ENCODE measurements at places on chromosomes 6 and 20. TPM values are rescaled to one million over a fixed set of nuclear protein-coding genes. Genes with fewer than 3 reads are reported as not detected.

- no peak for DNase-seq
- H3K27me3 ChIP-seq = no peaks in the 10 kb centered on the region
- H3K4me3 ChIP-seq = no peak overlapping the region
- no peak overlapping the region for H3K27ac ChIP-seq
Observed at GRCh38 chr20:33279261-33279910, 3.6 kb upstream of the BPIFB1 start.

DNA sequence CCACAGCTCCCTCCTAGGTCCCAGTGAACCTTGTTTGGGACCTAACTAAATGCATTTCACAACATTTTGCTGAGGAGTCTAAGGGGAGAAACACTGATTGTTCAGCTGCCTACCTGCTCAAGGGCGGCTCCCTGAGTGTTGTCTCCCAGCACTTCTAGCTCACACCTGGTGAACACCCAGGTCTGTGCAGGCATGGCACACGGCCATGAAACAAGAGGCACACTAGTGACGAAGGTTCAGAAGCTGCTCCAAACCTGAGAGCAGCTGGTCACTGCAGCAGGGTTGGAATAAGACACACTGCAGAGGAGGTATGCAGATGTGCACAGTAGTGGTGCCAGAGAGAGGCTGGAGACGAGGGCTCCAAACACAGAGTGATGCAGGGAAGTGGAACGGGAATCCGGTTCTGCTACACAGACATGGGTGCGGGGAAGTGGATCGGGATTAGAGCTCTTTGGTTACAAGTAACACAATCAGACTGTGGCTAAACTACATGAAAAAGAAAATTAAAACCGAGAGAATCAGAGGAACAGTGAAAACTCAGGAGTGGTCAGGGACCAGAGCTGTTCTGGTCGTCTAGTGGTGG, 486.1 kb upstream of the CDH4 start:
- no peak overlapping the region for H3K27ac ChIP-seq
- no peak for DNase-seq

GRCh38 chr6:140078561-140079125, 704.2 kb upstream of the CITED2 start:
- H3K4me3 ChIP-seq = no peak overlapping the region
- H3K27me3 ChIP-seq = no peaks in the 10 kb centered on the region
- no peak for DNase-seq

DNA sequence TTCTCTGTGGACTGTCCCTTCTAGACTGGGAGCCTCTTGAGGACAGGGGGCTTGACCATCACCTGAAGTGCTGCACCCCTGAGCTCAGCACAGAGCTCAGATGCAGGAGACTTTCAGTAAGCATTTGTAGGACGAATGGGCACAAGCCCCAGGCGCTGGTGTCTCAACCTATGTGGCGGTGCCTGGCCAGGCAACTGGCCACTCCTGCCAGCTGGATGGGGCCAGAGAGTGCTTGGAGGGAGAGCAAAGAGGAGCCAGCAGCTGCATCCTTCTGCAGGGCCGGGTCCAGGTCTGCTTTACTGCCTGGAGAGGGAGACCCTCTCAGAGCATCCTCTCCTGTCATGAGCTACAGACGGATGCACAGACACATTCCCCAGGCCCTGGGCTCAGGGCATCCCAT, 4.5 kb downstream of the PHACTR3 start:
- H3K27me3 ChIP-seq = peaks cover 23% of the 10 kb centered on the region
- no peak overlapping the region for H3K27ac ChIP-seq
- H3K4me3 ChIP-seq = no peak overlapping the region

Gene PTK7
- polyA plus RNA-seq = not detected

DNA sequence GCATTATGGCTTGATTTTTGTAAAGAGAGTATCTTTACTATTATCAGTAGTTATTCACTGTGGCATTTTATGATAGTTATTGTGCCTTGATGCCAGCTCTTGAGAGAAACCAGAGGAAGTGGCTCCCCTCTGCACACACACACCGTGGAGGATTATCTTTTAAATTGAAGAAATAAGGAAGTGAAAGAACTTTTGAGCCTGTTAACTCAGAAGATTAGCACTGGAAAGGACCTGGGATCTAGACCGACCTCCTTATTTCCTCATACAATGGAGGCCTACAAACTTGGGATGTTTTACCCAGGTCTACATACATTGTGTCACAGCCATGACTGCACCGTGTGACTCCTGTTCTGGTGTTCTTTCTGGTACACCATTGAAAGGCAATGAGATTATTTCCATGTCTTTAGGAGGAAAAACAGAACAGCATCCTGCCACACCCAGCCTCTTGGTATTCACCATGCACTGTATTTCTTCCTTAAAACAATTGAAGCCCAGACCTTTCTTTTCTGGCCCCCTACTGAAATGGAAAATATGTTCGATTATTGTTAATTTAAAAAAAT, 40.6 kb downstream of the HECA start:
- H3K4me1 ChIP-seq = peaks cover 34% of the 10 kb centered on the region
- peaks cover 93% of the 10 kb centered on the region for H3K36me3 ChIP-seq
- H3K4me3 ChIP-seq = no peak overlapping the region
- peak overlapping the region; percentile 71 for H3K27ac ChIP-seq
- no peaks in the 10 kb centered on the region for H3K27me3 ChIP-seq
- peak; percentile 53 for DNase-seq

- no peak for DNase-seq
- H3K36me3 ChIP-seq = no peaks in the 10 kb centered on the region
- H3K27me3 ChIP-seq = no peaks in the 10 kb centered on the region
- no peak overlapping the region for H3K4me3 ChIP-seq
- H3K27ac ChIP-seq = no peak overlapping the region
Observed at GRCh38 chr6:30749554-30750378, 5.4 kb upstream of the IER3 start.

Gene GJA10
- not detected for polyA plus RNA-seq

- H3K4me1 ChIP-seq = no peaks in the 10 kb centered on the region
- DNase-seq = no peak
- H3K27ac ChIP-seq = no peak overlapping the region
- H3K36me3 ChIP-seq = no peaks in the 10 kb centered on the region
Observed at GRCh38 chr6:133130863-133131262, 110.3 kb upstream of the EYA4 start.

DNA sequence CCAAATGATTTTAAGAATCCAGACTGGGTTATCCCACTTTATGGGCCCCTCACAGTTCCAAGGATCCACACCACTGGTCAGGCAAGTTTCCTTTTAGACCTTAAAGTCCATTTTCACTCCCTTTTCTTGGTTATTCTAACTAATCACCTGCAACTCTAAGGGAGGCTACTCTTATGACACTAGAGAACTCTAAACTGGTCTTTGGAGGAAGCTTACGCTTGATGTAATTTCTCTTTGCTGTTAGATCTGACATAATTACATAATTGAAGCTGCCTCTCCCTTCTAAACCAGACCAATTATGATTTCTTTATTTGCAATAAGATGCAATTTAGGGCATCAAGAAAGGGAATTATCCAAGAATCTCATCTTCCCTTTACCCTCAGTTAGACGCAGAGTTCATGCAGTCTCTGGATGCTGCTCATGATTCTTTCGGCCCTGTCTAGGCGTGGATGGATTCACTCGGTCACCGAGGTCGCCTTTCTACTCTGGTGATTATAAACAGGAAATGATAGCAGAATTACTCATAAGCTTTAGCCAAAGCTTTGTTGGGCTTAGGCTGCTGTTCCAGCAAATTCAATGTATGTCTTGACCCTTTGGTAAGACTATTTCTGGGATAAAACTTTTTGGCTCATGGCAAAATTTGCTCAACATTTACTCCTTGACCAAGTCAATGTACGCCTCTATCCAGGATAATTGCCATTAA, 166.4 kb upstream of the PRND start:
- H3K27me3 ChIP-seq = peaks cover 19% of the 10 kb centered on the region
- no peak for DNase-seq
- no peak overlapping the region for H3K4me3 ChIP-seq
- no peaks in the 10 kb centered on the region for H3K4me1 ChIP-seq

Gene OR12D3
- not detected for polyA plus RNA-seq

Gene LPA
- not detected for polyA plus RNA-seq

Gene TFAP2C
- not detected for polyA plus RNA-seq

Gene OR2J1
- not detected for polyA plus RNA-seq

DNA sequence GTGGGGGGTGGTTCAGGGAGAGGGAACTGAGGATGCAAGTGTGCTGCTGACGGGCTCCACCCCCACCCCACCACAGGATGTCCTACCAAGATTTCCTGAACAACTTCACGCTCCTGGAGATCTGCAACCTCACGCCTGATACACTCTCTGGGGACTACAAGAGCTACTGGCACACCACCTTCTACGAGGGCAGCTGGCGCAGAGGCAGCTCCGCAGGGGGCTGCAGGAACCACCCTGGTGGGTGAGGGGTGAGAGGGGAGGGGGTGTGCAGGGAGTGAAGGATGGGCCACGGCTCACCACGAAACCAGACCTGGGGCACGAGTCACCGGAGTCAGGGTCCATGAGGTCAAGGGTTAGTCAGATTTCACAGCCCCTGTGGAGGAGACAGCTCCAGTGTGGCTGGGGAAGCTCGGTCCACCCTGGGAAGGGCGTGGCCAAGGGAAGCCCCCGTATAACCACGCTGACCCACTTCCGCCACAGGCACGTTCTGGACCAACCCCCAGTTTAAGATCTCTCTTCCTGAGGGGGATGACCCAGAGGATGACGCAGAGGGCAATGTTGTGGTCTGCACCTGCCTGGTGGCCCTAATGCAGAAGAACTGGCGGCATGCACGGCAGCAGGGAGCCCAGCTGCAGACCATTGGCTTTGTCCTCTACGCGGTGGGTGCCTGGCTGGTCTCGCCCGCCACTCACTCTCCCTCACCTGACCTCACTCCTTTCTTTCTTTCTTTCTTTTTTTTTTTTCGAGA, 18.3 kb downstream of the CAPN11 start:
- peak; percentile 13 for DNase-seq
- no peaks in the 10 kb centered on the region for H3K27me3 ChIP-seq
- H3K4me3 ChIP-seq = no peak overlapping the region
- H3K36me3 ChIP-seq = no peaks in the 10 kb centered on the region

- DNase-seq = no peak
- no peaks in the 10 kb centered on the region for H3K4me1 ChIP-seq
- H3K27me3 ChIP-seq = peaks cover 55% of the 10 kb centered on the region
- peak overlapping the region; percentile 69 for H3K4me3 ChIP-seq
- H3K27ac ChIP-seq = no peak overlapping the region
Observed at GRCh38 chr20:13995841-13996240, 525 bp downstream of the MACROD2 start.

Gene CRIP3
- polyA plus RNA-seq = 1.6 TPM

- H3K4me3 ChIP-seq = no peak overlapping the region
- H3K36me3 ChIP-seq = no peaks in the 10 kb centered on the region
- H3K27ac ChIP-seq = no peak overlapping the region
- DNase-seq = no peak
Observed at GRCh38 chr6:9458424-9458823, 956.5 kb downstream of the TFAP2A start.

- H3K27ac ChIP-seq = no peak overlapping the region
- H3K36me3 ChIP-seq = no peaks in the 10 kb centered on the region
- DNase-seq = no peak
Observed at GRCh38 chr20:52031206-52031562, 160.4 kb downstream of the ZFP64 start.

Gene PACRG
- not detected for polyA plus RNA-seq

DNA sequence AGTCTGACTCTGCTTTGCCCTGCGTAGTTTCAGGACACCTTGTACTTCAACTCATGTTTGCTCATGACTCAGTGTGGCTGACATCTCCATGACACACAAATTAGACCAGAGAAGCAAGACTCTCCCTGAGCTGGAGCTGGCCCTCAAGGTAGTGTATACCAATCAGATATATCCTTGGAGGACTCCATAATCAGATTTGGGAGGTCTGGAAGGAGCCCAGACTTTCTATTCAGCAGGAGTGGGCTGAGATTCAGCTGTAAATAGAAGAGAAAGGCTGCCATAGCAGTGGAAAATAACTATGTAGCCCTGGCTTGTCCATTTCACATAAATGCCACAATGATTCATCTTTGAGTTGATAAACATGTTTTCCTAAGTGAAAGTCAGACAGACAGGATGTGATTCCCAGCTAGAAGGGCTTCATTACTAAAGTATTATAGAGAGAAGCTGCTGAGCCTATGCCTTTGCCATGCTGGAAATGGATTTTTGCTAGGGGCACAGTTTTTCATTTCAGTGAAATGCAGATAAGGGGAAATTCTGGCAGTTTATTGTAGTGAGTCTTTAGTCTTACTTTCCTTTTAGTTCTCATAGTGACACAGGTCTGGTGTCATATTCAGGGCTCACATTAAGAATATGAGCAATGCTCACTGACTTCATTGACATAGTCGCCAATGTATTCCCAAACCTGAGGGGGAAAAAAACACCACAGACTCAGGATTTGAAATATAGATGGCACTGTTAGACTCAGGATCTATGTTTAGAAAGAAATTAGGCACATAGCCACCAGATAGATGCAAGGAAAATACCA, 95.3 kb downstream of the CLVS2 start:
- H3K4me3 ChIP-seq = no peak overlapping the region
- no peaks in the 10 kb centered on the region for H3K4me1 ChIP-seq
- no peaks in the 10 kb centered on the region for H3K36me3 ChIP-seq
- no peaks in the 10 kb centered on the region for H3K27me3 ChIP-seq
- no peak for DNase-seq

Gene CLDN20
- polyA plus RNA-seq = not detected

Gene MICB
- polyA plus RNA-seq = 8.1 TPM

GRCh38 chr6:118101831-118102345, 194.8 kb downstream of the SLC35F1 start:
- no peak overlapping the region for H3K4me3 ChIP-seq
- no peak for DNase-seq
- no peaks in the 10 kb centered on the region for H3K4me1 ChIP-seq
- H3K36me3 ChIP-seq = no peaks in the 10 kb centered on the region

Gene VNN1
- polyA plus RNA-seq = 7.9 TPM

DNA sequence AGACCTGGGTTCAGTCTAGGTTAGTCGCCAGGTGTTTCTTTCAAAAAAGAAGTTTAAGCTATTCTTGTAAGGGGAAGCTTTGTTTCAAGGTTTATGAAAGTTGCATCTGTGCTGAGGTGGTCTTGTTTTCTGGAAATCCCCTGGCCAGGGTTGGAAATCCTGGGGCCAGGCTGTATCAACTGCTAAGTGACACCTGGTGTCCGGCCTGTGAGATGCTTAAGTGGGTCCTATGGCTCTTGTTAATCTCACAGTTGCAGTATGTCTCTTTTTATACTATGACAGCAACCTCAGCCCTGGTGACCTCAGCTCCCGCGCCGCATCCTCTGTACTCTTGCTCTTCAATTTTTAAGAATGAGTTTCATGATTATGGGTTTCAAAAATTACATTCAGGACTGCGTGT, 72.0 kb downstream of the CHMP4B start:
- no peaks in the 10 kb centered on the region for H3K4me1 ChIP-seq
- H3K4me3 ChIP-seq = no peak overlapping the region
- DNase-seq = no peak
- no peaks in the 10 kb centered on the region for H3K36me3 ChIP-seq
- no peak overlapping the region for H3K27ac ChIP-seq
- H3K27me3 ChIP-seq = no peaks in the 10 kb centered on the region

- H3K27me3 ChIP-seq = no peaks in the 10 kb centered on the region
- H3K27ac ChIP-seq = no peak overlapping the region
- H3K4me3 ChIP-seq = no peak overlapping the region
- H3K4me1 ChIP-seq = no peaks in the 10 kb centered on the region
- DNase-seq = no peak
Observed at GRCh38 chr20:20161611-20162010, 109.3 kb downstream of the CFAP61 start.

GRCh38 chr6:6716998-6717763, 128.7 kb downstream of the LY86 start:
- H3K27me3 ChIP-seq = no peaks in the 10 kb centered on the region
- H3K27ac ChIP-seq = peak overlapping the region; percentile 56
- H3K4me3 ChIP-seq = no peak overlapping the region

Measured in CD14-positive monocyte (primary cell).